ENCODE measurements at places on chromosomes 7 and 10.
A peak's percentile ranks its signal among the peaks of the same experiment; 100 is the strongest.

GRCh38 chr10:43913676-43914235 lies 265.1 kb upstream of the ZNF32 start:
- no peak for DNase-seq

DNA sequence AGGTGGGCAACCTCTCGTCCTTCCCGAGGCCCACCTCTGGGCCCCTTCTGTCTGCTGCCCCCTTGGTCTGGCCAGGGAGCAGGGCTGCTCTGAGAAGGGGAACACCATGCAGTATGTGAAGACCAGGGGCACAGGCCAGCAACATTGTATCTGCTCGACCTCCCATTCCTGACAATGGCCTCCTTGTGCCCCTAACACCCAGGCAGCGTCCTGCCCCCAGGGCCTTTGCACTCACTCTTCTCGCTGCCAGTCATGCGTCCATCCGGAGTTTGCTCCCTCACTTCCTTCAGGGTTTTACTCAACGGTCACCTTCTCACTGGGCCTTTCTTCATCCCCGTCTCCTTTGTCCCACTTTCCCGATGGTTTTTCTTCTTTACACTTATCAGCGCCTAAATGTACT lies 232.9 kb upstream of the GRB10 start:
- DNase-seq, result no peak

DNA sequence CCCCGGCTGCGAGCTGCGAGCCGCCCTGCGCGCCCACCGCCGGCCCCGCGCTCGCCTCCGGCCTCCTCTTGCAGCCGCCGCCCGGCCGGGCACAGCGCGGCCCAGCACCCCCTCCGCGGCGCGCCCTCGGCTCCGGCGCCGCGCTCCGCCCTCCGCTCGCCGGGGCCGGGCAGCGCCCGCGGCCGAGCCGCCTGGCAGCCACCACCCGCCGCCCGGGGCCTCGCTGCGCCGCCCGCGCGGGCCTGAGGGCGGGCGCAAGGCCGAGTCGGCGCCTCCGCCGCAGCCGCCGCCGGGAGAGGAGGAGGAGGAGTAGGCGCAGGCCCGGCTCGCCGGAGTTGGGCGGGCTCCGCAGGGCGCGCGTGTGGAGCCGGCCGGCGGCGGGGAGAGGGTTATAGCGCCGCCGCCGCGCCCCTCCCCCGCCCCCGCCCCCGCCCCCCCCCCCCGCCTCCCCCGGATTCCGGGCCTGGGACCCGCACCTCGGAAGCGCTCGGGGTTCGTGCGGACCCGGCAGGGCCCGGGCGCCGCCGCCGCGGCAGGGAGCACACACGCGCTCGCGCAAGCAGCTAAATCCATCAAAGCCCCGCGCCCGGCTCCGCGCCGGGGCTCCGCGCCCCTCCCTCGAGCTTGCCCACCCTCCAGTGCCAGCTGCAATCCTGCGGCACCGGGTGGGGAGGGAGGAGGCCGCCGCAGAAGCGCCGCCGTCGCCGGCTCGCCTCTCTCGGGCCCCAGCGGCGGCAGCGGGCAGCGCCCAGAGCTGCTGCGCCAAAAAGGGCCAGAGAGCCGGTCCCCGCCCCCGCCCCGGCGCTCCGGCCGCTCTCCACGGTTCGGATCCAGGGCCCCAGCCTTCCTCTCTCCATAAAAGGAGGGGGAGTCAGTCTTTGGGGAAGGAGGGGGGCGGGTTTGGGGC lies at the start of gene PDGFA:
Gene PDGFA, minus strand, starts transcription at position 363 of the 907 bp plus-strand sequence. CDS start 845 bp downstream, outside the sequence.
- peak; percentile 82 for DNase-seq

GRCh38 chr10:34236931-34237330 lies 578.2 kb downstream of the PARD3 start:
- DNase-seq, result no peak

DNA sequence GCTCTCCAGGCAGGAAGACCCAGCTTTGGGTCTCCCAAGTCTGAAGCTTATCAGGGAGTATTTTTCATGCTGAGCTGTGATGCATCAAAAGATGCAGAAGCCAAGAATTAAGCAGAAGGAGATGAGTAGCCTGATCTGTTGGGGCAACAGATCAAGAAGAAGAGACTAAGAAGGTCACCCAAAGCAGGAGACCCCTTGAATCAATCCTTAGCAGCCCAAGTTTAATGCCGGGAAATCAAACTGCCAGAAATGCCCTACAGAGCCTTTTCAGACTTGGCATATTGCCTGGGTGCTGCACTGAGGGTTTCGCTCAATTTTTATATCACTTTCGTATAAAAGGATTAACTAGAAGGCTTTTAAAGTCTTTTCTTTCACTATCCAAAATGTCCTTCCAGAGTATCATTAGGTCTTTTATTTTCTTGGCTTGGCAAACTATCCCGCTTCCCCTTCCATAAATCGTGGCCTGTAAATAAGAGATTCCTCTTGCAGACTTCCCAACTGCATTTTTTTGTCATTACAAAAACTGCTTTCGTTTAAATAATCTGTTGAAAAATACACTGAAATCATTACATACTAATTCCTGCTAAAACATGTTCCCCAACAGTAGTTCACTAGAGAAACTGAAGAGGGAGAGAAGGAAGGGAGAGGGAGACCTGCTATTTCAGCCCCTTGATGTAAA lies 49.0 kb upstream of the STK17A start:
- DNase-seq, result peak; percentile 36

DNA sequence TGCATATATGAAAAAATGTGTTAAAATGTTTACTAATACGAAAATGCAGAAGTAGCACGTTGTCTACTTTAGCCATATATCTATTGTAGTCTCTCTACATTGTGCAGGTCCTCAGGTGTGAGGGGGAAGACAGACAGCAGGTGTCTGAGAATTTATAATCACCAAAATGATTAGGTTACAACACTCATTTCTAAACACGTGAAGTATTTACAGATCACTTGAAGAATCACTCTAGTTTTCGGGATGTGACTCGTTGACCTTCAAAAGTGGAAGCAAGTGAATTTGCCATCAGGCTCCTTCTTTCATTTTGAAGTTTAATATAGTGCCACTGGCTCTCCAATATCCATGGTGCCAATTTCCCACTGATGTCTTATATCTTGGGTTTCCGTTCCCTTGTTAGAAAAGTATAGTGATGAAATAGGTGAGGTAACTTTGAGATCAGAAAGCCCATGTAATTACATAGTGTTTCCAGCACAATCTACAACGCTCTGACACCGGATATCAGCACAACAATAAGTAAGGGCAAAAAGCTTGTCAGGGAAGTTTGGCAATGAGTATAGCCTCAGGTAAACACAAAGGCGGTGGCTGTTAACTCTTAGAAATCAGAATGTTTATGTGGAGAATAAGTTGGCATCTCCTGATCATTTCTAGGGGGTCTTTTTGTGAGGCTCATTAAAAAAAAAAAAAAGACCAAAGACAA lies 57.5 kb upstream of the SP4 start:
- DNase-seq, result no peak

DNA sequence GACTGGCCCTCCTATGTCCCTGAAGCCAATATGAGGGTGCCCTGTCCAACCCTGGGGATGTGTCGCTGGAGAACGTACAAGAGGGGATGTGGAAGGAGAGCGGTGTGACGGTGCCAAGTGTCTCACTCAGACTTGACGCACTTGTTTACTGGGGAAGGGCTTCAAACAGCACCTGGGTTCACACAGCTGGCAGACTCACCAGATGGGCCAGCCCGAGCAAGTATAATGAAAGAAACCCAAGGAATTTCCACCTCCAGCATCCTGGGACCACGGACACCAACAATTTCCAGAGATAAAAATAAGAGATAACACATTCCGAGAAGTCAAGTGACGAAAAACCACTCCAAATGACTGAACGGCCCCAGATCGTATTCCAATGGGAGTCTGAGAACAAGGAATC lies 5.3 kb downstream of the ATP5MF start:
- DNase-seq, result no peak

- DNase-seq, result peak; percentile 97
Measured at GRCh38 chr10:66747451-66747850, 178.4 kb upstream of the LRRTM3 start.

DNA sequence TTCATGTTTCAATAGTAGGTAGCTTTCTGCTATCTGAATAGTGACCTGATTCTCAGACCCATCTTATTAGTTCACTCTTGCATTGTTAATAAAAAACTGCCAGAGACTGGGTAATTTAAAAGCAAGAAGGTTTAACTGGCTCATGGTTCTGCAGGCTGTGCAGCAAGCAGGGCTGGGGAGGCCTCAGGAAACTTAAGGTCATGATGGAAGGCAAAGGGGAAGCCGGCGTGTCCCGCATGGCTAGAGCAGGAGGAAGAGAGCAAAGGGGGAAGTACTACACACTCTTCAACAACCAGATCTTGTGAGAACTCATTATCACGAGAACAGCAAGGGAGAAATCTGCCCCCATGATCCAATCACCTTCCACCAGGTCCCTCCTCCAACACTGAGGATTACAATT lies 185.2 kb upstream of the PITRM1 start:
- DNase-seq, result no peak

DNA sequence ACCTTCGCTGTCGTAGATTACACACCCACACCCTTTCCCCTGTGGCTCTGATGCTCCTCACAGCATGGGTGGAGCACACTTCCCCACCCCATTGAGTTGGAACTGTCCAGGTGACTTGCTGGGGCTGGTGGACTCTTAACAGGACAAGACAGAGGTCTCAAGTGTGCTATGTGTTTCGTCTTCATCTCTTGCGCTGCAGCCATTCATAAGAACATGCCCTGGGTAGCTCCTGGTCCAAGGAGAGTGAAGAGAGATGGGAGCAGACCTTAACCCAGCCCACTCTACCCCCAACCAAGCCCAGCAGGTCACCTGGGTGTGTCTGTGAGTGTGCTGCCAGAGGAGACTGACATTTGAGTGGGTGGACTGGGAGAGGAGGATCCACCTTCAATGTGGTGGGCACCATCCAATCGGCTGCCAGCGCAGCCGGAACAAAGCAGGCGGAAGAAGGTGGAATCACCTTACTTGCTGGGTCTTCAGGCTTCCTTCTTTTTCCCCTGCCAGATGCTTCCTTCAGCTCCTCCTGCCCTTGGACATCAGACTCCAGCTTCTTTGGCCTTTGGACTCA lies 112.4 kb downstream of the HTR5A start:
- DNase-seq, result no peak

DNA sequence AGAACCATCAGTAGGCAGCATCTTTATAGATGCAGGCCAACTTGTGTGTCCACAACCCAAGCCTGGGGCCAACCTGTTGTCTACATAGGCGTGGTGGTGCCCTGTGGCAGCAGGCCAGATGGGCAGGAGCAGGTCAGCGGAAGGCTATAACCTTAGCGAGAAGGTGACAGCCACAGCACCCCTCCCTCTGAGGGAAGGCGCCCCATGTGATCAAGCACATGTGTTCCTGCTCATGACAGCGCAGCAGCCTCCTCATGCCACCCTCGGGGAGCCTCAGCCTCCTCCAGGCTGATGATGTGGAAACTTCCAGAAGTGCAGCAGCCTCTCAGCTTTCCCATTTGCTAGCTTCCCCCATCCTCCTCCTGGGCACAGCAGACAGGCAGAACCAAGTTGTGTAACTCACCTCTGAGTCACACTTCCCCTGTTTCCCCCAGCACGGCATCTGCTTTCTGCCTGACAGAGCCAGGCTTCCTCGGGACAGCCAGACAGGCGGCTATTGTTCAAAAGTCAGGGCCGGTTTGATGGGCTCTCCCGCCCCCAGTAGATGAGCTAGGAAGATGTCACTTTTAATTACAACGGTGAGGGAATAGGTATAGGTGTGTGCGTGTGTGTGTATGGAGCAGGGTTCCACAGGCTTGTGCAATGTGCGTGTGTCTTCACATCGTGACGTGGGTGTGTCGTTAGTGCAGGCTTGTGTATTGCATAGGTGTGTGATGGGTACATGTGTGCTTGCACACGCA lies 312.0 kb upstream of the ZMIZ1 start:
- peak; percentile 94 for DNase-seq

DNA sequence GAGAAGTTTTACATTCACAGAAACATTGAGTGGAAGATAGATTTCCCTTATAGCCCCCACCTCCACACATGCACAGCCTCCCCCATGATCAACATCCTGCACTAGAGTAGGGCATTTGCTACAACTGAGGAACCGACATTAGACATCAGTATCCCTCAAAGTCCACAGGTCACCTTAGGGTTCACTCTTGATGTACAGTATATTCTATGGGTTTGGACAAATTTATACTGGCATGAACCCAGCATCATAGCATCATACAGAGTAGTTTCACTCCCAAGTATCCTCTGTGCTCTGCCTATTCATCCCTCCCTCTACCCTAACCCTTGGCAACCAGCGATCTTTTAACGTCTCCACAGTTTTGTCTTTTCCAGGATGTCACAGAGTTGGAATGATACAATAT lies 64.4 kb downstream of the VSTM4 start:
- DNase-seq, result no peak

DNA sequence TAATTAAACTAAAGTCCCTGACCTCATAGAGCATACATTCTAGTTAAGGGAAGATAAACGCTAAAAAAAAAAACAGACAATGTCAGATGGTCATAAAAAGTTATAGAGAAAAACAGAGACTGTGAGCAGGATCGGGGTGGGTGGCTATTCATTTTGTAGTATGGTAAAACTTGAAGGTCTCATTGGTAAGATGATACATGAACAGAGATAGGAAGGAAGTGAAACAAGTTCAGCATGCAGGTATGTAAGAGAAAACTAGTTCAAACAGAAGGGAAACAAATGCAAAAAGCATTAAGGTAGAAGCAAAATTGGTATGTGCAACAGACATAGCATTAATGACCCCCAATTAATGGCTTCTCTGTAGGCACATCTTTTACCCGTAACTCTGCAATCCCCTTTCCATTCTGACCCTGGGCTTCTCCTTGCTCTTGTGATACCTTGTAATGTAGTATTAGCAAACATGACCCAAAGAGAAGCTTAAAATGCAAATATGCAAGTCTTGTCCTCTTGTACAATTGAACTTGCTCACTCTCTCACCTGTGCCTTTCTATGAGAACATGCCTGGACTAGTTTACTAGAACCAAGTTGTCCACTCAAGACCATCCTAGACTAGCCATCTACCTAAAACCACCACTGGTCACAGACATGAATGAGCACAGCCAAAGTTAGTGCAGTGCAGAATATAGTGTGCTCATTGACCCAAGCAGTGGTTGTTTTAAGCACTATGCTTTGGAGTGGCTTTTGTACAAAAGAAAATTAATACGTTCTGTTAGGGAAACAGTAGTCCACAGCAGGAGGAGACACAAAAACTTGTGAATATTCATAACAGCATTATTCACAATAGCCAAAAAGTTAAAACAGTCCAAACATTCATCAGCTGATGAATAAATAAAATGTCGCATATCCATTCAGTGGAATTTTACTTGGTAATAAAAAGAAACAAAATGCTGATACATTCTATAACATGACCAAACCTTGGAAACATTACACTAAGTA lies 57.0 kb downstream of the BRAF start:
- DNase-seq, result no peak
